A549 treated with Hydrocortisone at 1 μM for 4 hours (cell line): ENCODE measurements at places on chromosomes 7 and 10. TPM values are rescaled to one million over a fixed set of nuclear protein-coding genes. Genes with fewer than 3 reads are reported as not detected.

ACTL6B gene
- not detected in 5 replicates for total RNA-seq

SBDS gene
- 106 to 125 TPM (median 112 TPM) in 5 replicates for total RNA-seq

OLAH gene
- total RNA-seq = 0.58 to 0.93 TPM (median 0.66 TPM) in 5 replicates

EPHB4 gene
- total RNA-seq = 38.1 to 45.9 TPM (median 42.2 TPM) in 5 replicates

GDF10 gene
- 0.03 to 0.10 TPM (median 0.07 TPM) in 5 replicates for total RNA-seq
